Common myeloid progenitor, CD34-positive (primary cell): ENCODE measurements at places on chromosomes 16 and 17.

GRCh38 chr16:29743475-29743826, 2.3 kb downstream of the C16orf54 start:
- peak overlapping the region; percentile 19 for H3K4me3 ChIP-seq
- peaks cover 5% of the 10 kb centered on the region for H3K4me1 ChIP-seq
- DNase-seq: no peak

- H3K36me3 ChIP-seq: no peaks in the 10 kb centered on the region
- peaks cover 45% of the 10 kb centered on the region for H3K4me1 ChIP-seq
- H3K27ac ChIP-seq: no peak overlapping the region
- H3K4me3 ChIP-seq: no peak overlapping the region
These were observed 4.2 kb downstream of the SOCS1 start for GRCh38 chr16:11251525-11252481.

- no peak overlapping the region for H3K4me3 ChIP-seq
- no peaks in the 10 kb centered on the region for H3K27me3 ChIP-seq
- H3K27ac ChIP-seq: no peak overlapping the region
- DNase-seq: no peak
- H3K36me3 ChIP-seq: no peaks in the 10 kb centered on the region
These were observed 91.5 kb upstream of the HAS3 start for GRCh38 chr16:69013991-69014390.

GRCh38 chr16:67075331-67075730, 34.4 kb upstream of the PHAF1 start:
- H3K4me1 ChIP-seq: no peaks in the 10 kb centered on the region
- DNase-seq: no peak
- no peaks in the 10 kb centered on the region for H3K27me3 ChIP-seq
- no peak overlapping the region for H3K4me3 ChIP-seq
- peaks cover 17% of the 10 kb centered on the region for H3K36me3 ChIP-seq

- no peak overlapping the region for H3K4me3 ChIP-seq
- no peak for DNase-seq
- no peaks in the 10 kb centered on the region for H3K36me3 ChIP-seq
- no peaks in the 10 kb centered on the region for H3K27me3 ChIP-seq
These were observed 27.4 kb downstream of the BCO1 start for GRCh38 chr16:81265658-81266451.

DNA sequence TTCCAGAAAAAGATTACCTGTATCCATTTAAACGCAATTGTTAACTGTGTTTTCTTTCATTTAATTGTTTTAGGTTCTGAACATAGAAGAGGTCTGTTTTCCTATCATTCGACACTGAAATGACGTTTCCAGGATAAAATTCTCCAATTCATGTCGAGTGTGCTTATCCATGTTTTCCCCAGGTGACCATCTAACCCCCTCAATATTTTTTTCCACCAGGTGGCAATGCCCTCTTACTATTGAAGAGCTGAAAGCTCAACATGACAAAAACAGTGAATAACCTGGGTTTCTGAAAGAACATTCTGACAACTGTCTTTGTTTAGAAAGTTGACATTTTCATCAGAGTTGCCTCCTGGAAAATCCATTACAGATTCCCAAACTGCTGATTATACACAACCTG, 948.7 kb downstream of the KCNJ2 start:
- DNase-seq: no peak
- H3K4me1 ChIP-seq: no peaks in the 10 kb centered on the region
- no peak overlapping the region for H3K4me3 ChIP-seq
- peaks cover 2% of the 10 kb centered on the region for H3K27me3 ChIP-seq
- no peak overlapping the region for H3K27ac ChIP-seq

DNA sequence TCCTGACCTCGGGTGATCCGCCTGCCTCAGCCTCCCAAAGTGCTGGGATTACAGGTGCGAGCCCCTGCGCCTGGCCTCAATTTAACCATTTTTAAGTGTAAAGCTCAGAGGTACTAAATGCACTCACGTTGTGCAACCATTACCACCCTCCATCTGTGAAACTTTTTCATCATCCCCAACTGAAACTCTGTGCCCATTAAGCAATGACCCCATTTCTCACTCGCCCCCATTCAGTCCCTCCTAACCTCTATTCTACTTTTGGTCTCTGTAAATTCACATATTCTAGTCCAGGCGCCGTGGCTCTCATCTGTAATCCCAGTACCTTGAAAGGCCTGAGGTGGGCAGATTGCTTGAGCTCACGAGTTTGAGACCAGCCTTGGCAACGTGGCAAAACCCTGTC, 8.3 kb upstream of the SPNS3 start:
- no peaks in the 10 kb centered on the region for H3K27me3 ChIP-seq
- DNase-seq: no peak

DNA sequence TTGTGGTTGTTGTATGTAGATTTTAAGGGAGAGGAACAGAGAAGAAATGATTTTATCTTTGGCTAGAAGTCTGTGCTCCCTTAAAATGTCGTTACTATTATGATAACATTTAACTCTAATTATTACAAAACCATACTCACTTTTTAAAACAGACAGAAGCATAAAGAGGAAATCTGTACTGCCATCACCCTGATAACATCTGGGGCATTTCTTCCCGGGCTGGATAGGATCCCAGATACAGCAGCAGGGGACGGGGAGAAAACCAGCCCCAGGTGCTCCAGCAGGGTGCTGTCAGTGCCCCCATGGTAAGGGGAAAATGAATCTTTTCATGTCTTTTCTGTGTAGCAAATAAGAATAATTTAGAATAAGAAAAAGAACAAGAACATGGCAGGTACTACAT, 139.4 kb upstream of the IRX6 start:
- no peaks in the 10 kb centered on the region for H3K36me3 ChIP-seq
- no peaks in the 10 kb centered on the region for H3K4me1 ChIP-seq
- no peak for DNase-seq
- no peak overlapping the region for H3K4me3 ChIP-seq
- H3K27ac ChIP-seq: no peak overlapping the region

DNA sequence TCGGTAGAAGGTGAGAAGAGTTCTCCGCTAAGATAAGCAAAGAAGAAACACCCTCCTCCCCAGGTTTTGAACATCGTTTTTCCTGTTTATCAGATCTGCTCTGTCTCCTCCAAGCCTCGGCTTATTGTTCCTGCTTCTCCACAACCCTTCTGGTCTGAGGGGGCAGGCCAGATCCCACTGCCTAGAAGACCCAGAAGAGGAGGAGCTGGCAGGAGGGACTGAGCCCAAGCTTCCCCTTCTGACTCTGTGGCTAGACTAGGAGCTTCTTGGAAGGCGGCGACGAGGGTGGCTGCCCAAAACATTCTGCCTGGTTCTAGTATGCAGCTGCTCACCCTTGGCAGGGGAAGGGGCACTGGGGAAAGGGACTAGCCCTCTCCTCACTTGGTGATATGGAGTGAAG, 5.2 kb upstream of the HOXB5 start:
- H3K36me3 ChIP-seq: no peaks in the 10 kb centered on the region
- H3K27me3 ChIP-seq: peaks cover 53% of the 10 kb centered on the region
- DNase-seq: no peak
- no peak overlapping the region for H3K27ac ChIP-seq
- H3K4me1 ChIP-seq: no peaks in the 10 kb centered on the region
- no peak overlapping the region for H3K4me3 ChIP-seq

DNA sequence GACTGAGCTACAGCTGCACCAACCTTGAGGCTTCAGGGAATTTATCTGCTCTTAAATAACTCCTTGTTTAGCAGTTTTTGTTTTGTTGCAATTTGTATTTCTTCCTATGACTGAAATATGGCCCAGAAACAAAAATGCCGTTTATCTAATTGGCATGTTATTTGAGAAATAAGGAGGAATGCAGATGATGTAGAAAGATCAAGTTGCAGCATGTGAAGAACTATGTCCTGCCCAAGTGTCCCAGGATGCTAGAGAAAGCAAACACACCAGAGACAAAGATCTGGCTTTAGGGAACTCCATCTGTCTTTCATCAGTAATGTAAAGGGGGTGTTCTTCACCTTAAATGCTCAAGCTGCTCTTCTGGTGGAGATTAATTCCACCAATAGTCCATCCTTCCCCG, 29.7 kb downstream of the USP31 start:
- no peak for DNase-seq
- H3K4me1 ChIP-seq: no peaks in the 10 kb centered on the region
- no peak overlapping the region for H3K27ac ChIP-seq
- H3K27me3 ChIP-seq: no peaks in the 10 kb centered on the region

DNA sequence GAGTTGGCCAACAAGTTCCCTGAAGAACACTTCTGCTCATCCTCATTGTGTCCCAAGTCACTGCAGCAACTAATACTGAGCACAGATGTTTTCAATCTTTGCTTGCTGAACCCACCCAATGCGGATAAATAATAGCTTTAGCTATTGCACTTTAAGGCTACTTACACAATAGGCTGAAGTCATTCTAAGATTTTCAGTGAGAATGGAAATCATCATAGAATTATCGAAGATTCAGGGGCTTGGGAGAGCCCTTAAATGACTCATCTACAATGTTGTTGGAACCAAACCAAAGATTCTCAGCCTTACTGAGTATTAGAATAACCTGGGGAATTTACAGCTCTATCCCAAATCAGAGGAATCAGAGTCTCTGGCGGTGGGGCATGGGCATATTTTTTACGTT, 51.2 kb downstream of the SYCE1L start:
- H3K4me1 ChIP-seq: no peaks in the 10 kb centered on the region
- no peak overlapping the region for H3K4me3 ChIP-seq
- peaks cover 2% of the 10 kb centered on the region for H3K27me3 ChIP-seq
- no peaks in the 10 kb centered on the region for H3K36me3 ChIP-seq

DNA sequence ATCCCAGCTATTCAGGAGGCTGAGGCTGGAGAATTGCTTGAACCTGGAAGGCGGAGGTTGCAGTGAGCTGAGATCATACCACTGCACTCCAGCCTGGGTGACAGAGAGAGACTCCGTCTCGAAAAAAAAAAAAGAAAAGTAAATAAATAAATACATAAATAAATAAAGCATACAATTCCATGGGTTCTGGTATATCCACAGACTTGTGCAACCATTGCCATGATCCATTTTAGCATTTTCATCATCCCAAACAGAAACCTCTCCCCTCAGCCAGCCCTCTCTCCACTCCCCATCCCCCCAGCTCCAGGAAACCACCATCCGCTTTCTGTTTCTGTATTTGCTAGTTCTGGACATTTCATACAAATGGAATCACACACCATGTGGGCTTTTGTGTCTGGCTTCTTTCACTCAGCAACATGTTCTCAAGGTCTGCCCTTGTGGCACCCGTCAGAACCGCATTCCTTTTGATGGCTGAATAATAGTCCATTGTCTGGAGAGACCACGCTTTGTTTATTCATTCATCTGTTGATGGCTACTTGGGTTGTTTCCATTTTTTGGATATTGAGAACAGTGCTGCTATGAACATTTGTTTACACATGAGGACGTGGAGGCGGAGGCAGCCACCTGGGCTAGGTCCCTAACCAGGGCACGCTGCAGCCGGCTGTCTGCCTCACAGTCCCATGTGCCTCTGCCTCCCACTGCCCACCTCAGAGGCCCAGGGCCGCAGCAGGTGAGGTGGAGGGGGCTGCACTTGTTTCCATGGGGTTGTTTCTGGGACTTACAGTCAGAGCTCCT, 76.2 kb downstream of the NT5M start:
- no peak overlapping the region for H3K27ac ChIP-seq
- DNase-seq: peak; percentile 46
- no peak overlapping the region for H3K4me3 ChIP-seq
- no peaks in the 10 kb centered on the region for H3K27me3 ChIP-seq
- no peaks in the 10 kb centered on the region for H3K4me1 ChIP-seq
- no peaks in the 10 kb centered on the region for H3K36me3 ChIP-seq

- DNase-seq: no peak
- no peaks in the 10 kb centered on the region for H3K27me3 ChIP-seq
- no peak overlapping the region for H3K27ac ChIP-seq
These were observed 69.2 kb upstream of the DHX40 start for GRCh38 chr17:59496178-59496577.

- no peak overlapping the region for H3K4me3 ChIP-seq
- no peak overlapping the region for H3K27ac ChIP-seq
- no peaks in the 10 kb centered on the region for H3K36me3 ChIP-seq
- no peaks in the 10 kb centered on the region for H3K4me1 ChIP-seq
- no peaks in the 10 kb centered on the region for H3K27me3 ChIP-seq
These were observed 18.8 kb downstream of the LRRC36 start for GRCh38 chr16:67345401-67345800.

DNA sequence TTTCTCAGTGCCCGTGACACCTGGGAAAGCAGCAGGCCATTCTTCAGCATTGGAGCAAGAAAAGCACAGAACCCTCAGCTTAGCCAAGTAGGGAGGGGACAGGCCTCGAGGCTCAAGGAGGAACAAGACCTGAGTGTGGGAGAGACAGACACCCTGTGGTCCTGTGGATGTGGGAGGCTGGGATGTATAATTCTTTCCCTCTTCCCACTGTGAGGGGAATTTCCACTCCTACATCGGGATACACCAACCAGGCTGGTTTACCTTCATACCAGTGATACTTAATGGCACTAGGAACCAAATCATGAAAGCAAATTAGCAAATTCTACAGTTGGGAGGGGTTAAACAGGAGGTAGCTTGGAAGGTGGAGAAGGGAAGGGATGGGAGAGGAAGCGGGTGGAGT, 41.7 kb downstream of the LYRM1 start:
- no peak overlapping the region for H3K27ac ChIP-seq
- no peak overlapping the region for H3K4me3 ChIP-seq
- peaks cover 14% of the 10 kb centered on the region for H3K4me1 ChIP-seq
- no peaks in the 10 kb centered on the region for H3K27me3 ChIP-seq
- DNase-seq: no peak
- no peaks in the 10 kb centered on the region for H3K36me3 ChIP-seq

GRCh38 chr17:47820033-47820789, 1.4 kb downstream of the OSBPL7 start:
- peaks cover 4% of the 10 kb centered on the region for H3K36me3 ChIP-seq
- H3K4me1 ChIP-seq: peaks cover 25% of the 10 kb centered on the region
- H3K4me3 ChIP-seq: peak overlapping the region; percentile 97
- no peaks in the 10 kb centered on the region for H3K27me3 ChIP-seq
- DNase-seq: no peak

- H3K4me3 ChIP-seq: no peak overlapping the region
- no peak overlapping the region for H3K27ac ChIP-seq
- peak; percentile 44 for DNase-seq
- no peaks in the 10 kb centered on the region for H3K4me1 ChIP-seq
These were observed 70.2 kb upstream of the GNAO1 start for GRCh38 chr16:56121156-56121500.
